8988T (cell line): ENCODE measurements at places on chromosomes 3 and 15.

GRCh38 chr3:126514161-126514560, 3.4 kb downstream of the UROC1 start:
- no peak for DNase-seq

DNA sequence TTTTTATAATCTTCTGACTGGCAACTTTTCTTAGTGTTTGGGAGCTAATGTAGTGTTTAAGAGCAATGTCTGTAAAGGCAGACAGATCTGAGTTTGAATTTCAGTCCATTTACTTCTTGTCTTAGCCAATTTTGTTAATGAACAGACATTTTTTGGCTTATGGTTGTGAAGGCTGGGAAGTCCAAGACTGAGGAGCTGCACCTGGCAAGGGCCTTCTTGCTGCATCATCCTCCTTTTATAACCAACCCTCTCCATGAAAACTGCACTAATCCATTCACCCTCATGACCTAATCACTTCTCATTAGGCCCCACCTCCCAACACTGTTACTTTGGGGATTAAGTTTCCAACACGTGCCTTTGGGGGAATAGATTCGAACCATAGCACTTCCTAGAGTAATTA, 164.5 kb downstream of the GAP43 start:
- no peak for DNase-seq

GRCh38 chr3:178583963-178584575, 47.8 kb downstream of the KCNMB2 start:
- no peak for DNase-seq

- peak; percentile 87 for DNase-seq
Measured at GRCh38 chr3:51955893-51956770, 951 bp downstream of the GPR62 start.
